ENCODE measurements at places on chromosomes 13 and 19.
A peak's percentile ranks its signal among the peaks of the same experiment; 100 is the strongest.

- no peak for DNase-seq
These were observed 2.3 kb downstream of the COMP start for GRCh38 chr19:18788529-18789421.

DNA sequence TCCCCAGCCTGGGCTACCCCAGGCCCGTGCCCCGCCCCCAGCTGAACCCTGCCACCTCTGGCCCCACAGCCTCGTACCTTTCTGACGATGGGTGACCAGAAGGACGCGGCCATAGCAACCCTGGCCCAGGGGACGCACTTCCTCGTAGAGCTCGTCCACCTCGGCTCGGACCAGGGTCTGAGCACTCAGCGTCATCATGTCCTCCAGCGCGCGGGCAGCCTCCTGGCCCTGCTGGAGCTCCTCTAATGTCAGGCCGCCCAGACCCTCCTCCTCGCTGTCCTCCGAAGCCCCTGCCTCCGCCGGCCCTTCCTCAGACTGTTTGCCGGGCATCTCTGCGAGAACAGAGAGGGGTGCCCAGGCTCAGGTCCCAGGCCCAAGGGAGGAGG is 975 bp downstream of the SBK2 start:
- DNase-seq, result no peak

DNA sequence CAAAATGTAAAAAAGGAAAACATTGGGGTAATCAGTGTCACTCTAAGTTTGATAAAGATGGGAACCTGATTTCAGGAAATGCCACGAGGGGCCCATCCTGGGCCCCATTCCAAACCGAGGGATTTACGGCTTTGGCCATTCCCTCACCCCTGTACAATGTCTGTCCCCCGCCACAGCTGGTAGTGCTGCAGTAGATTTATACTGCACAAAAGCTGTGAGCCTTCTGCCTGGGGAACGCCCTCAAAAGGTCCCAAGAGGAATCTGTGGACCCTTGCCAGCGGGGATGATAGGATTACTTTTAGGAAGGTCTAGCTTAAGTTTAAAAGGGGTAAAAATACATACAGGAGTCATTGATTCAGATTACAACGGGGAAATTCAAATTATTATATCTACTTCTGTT is 173.4 kb upstream of the SGCG start:
- DNase-seq, result no peak

GRCh38 chr19:33442706-33443105 is 69.2 kb downstream of the CEBPG start:
- DNase-seq, result no peak

GRCh38 chr19:51503286-51503817 is 1.8 kb upstream of the SIGLEC12 start:
- no peak for DNase-seq

DNA sequence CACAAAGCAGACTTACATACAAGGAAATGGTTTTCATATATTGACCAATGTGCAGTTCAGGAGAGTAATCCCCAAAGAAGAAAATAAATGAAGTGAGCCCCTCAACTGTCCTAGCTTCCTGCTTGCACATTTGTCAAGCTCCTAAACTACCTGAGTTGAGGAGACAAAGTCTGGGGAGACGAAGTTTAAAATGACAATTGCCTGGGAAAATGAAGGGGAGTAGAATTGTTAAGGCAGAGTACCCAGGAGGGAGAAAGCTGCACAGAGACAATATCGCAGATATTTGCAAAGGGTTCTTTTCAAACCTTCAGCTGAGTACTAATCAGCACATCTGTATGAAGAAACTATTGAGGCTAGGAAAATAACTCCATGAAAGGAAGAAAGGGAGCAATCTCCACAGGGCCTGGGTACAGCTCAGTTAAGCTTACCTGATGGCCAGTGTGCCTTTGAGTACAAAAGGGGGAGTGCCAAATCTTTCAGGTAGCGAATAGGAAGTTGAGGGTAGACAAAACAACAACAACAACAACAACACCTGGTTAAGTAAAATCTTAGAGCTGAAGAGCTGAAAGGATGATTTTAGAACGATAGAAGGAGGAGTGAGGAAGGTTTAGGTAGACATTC is 1700.1 kb upstream of the PRR20A start:
- DNase-seq, result no peak

DNA sequence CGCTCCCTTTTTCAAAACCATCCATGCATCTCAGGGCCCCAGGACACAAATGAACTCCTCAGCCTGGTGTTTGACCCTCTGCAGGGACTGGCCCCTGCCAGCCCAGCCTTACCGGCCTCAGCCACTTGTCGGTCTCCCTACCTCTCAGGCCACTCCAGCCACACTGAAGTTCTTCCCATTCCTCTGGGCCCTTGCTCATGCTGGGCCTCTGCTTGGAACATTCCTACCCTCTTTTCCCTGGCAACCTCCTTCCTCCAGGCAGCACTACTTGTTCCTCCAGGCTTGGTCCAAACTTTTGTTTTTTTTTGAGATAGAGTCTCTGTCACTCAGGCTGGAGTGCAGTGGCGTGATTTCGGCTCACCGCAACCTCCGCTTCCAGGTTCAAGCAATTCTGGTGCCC is 7.6 kb upstream of the EGLN2 start:
- DNase-seq, result no peak

DNA sequence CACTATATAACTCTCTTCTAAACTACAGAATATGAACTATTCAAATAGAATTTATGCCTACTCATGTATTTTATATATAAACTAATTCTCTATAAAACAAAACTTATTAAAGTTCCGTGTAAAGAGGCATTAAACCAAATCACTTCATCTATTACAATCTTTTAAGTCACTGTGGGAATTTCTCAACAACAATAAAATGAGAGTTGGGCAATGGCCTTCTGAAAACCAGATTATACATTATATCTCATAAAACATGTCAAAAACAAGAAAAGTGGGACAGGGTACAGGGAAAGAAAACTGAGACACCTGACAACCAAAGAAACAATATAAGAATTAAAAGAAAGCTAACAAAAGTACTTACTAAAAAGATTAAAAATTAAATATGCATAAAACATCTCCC is 145.2 kb downstream of the DIAPH3 start:
- DNase-seq, result no peak

- DNase-seq, result peak; percentile 13
These were observed 60.0 kb upstream of the SERP2 start for GRCh38 chr13:44313674-44314073.

GRCh38 chr19:37977992-37978391 is 71.0 kb downstream of the SIPA1L3 start:
- DNase-seq, result no peak

DNA sequence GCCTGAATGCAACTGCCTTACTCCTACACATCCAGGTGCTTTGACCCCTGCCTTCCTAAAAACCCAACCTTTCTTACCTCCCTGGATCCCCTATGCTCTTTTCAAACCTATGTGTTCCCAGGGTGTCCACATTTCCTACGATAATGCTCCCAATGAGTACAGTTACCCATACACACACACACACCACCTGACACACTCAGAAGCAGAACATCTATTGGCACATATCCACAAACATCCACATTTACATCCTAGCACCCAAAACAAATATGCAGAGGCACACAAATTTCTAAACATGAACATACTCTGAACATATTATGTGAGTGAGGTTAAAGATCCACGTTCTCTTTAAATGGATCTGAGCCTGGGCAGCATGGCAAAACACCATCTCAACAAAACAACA is 22.4 kb upstream of the PLAUR start:
- no peak for DNase-seq

DNA sequence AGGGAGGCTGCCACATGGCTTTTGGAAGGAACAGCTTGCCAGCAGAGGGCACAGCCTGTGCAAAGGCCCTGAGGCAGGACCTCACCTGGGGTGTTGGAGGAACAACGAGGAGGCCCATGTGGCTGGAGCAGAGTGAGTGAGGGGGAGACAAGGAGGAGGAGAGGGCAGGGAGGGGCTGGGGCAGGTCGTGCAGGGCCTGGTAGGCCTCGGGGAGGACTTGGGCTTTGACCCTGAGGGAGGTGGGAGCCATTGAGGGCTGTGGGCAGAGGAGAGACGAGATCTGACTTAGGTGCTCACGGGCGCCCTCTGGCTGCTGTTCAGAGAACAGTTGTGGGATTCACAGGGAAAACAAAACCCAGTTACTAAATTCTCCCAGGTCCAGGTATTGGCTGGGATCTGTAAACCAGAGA is 25.2 kb downstream of the ZNRF4 start:
- DNase-seq, result peak; percentile 36

DNA sequence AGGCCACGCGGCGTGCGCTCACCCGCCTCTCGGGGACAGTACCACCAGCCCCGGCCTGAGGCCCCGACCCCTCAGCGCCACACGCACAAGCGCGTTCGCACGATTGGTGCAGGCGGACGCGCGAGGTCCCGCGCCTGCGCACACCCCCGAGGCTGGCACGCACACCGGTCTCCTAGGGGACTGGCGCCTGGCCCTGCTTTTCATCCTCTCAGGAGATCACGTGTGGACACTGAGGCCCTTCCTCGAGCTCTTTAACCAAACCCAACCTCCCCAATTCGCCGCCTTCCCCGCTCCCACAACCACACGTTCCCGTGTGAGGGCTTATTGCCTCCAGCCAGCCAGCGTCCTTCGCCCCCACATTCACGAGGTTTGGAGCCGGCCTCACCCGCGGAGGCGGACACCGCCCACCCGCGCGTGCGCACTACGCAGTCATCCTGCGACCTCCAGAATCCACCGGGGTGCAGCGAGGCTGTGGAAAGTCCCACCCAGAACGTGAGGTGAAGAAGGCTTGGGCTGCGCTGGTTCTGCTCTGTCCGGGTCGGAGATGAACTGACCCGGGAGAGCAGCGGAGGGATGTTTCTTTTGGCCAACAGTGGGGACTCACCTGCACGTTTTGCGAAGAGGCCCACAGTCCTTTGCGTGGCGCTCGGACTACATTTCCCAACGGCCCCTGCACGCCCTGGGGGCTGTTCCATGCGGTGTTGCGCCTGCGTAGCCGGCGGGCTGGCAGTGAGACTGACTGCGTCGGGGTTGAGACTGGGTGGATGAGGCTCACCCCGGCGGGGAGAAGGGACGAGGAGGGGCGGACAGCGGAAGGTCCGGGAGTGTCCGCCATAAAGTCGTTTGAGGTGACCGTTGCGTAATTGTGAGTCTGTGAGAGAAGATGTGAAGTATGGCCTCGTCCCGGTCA is 539 bp upstream of the ZNF667 start:
- peak; percentile 3 for DNase-seq

- no peak for DNase-seq
These were observed 48.2 kb upstream of the PEPD start for GRCh38 chr19:33569821-33570220.

DNA sequence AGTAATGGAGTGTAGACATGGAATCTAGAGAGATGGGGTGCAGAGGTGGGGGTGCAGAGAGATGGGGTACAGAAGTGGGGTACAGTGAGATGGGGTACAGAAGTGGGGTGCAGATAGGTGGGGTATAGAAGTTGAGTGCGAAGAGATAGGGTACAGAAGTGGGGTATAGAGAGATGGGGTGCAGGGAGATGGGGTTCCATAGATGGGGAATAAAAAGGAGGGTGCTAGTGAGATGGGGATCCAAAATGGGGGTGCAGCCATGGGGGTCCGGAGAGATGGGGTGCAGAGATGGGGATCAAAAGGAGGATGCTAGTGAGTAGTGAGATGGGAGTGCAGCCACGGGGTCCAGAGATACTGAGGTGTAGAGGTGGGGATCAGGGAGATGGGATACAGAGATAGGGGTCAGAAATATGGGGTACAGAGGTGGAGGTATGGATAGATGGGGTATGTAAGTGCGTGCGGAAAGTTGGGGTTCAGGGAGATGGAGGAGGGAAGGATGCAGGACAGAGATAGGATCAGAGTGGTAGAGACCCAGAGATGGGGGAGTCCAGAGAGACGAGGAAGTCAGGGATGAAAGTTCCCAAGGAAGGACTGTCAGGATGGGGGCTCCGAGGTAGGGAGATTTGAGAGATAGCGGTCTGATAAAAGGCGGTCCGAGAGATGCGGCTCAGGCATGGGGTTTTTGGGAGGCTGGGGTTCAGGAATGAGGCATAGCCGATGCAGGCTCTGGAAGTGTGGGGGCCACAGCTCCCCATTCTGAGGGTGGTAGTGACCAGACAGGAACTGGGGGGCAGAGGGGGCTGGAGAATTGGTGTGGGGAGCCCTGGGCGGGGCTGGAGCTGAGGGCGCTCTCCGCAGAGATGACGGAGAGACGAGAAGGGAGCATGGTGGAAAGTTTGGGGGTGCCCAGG is 3.4 kb downstream of the PALM3 start:
- DNase-seq, result no peak

DNA sequence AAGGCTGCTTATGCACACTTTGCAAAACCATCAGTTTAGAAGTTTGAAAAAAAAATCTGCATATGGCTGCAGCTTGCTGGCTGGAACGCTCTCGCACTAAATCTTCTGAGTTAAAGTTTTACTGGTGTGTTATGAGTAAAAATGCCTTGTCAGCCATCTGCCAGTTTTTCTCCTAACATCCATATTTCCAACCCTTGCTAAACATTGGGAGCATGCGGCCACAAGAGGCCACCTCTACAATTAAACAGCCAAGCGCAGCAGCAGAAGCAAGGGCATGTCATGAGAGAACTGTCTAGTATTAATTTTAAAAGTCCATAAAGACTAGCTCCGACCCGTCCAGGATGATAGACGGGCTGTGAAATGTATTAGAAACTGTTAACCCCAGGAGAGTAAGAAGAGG is 248.3 kb downstream of the TSHZ3 start:
- DNase-seq, result no peak

GRCh38 chr19:29841559-29842367 is 30.0 kb downstream of the CCNE1 start:
- DNase-seq, result no peak

GRCh38 chr13:51765142-51765515 is 38.8 kb downstream of the DHRS12 start:
- no peak for DNase-seq

DNA sequence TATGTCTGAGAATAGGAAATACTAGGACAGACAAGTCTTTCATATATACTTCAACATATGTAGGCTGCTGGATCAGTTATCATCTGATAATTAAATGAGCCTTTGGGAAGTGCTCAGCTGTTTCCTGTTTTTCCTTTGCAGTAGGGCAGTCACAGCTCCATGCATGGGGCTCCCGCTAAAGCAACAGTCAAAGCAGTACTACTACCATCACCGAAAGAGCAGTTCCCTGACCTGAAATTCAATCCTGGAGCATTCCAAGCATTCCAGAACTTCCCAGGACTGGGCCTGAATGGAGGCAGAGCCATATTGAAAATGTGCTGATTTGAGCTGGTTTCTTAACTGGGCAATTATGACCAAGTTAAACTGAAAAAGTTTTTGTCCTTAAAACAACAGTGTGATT is 20.5 kb downstream of the MICU2 start:
- DNase-seq, result no peak

DNA sequence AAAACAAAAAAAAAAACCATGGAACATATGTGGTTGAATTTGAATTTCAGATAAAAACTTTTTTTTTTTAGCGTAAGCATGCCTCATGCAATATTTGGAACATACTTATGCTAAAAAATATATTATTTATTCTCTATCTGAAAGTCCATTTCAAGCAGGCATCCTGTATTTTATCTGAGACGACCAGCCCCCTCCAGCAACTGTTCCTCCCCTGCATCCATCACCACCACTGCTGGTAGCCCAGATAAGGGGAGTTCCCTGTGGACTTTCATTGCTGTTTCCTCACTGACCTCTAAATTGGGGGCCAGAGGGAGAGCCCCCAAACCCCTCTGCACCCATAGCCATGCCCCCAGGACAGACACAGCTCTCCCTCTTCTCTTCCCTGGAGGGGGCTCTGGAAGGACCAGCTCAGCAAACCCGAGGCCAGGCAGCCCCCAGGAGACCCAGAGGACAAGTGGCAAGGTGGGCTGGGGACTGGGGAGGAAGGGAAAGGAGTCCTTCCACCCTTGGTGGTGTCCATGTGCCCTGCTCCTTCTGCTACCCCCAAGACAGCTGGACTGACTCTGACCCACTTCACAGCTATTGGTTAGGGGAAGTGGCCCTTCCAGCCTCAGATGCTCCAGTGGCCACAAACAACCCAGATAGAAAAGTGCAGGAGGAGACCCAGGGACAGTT is 6.6 kb upstream of the SIGLEC12 start:
- peak; percentile 75 for DNase-seq
